Effector memory CD4-positive, alpha-beta T cell (primary cell): ENCODE measurements at places on chromosomes 2 and 18.

DNA sequence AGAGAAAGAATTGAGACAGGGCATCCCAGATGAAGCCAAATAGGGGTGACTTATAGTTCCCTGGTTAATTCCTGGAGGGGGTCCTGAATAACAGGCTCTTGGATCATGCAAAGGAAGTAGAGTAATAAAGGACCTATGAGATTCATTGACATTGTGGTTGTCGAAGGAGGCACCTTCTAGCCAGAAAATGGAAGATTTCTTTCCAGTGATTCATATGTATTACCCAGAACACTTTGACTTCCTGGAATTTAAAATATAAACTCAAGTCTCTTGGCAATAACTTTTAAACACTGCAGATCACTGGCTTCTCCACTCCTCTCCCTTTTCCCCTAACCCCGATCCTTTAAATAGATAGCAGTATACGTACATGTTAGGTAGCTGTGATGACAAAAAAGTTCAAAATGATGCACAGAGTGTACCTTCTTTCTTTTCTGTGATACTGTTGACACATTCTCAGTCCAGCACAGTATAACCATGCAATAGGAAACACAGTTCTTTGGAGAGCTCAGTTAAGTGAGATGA is 211.8 kb downstream of the LTBP1 start:
- no peak for DNase-seq

DNA sequence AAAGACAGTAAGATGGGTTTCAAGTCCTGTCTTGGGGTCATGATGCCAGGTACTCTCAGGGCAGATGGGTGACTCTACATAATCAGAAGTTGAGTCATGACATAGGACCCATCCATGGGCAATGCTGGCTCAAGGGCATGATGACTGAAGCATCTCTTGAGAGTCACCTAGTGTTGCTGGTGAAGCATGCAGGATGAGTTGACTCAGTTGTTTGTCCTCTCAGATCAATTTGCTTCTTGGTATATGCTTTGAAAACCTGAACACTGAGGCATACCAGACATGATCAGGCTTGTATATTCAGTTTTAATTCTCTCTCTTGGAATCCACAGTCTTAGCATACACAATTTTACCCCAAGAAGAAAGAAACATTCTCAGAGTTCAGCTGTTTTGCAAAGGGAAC is 658.9 kb upstream of the NXPH2 start:
- DNase-seq = no peak

DNA sequence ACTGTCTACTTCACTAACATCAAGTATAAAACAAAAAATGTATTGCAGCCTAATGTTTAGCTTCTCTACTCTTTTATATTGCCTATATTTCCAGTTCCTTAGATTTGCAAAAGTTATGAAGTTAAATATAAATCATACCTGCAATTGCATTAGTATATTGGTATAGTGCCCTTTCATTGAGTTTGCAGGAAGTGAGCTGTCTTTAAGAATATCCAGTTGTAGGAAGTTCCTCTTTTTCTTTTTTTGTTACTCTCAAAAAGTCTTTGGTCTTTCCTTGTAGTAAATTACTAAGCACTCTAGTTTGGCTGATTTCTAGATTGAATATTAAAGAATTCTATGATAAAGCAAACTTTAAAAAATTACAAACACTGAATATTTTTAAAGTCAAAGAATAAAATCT is 71.3 kb upstream of the FN1 start:
- DNase-seq = no peak

DNA sequence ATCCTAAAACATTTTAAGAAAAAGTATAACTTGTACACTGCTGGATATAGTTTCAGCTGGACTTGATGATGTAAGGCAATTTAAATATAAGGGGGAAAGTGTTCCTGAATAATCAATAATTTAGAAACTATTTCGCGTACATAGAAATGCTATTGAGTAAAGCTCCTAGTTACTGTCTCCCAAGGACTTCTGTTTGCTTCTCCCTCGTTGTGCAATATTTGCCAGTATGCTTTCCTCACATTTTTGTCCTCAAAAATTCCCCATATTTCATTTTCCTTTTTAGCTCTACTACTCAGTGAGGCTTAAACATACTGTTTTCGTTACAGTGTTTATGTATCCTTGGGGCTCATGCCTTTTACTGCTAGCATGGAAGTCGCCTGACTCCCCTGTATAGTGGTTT is 36.9 kb downstream of the ATP9B start:
- DNase-seq = no peak

GRCh38 chr2:182949572-182950189 is 83.2 kb upstream of the FRZB start:
- DNase-seq = no peak

DNA sequence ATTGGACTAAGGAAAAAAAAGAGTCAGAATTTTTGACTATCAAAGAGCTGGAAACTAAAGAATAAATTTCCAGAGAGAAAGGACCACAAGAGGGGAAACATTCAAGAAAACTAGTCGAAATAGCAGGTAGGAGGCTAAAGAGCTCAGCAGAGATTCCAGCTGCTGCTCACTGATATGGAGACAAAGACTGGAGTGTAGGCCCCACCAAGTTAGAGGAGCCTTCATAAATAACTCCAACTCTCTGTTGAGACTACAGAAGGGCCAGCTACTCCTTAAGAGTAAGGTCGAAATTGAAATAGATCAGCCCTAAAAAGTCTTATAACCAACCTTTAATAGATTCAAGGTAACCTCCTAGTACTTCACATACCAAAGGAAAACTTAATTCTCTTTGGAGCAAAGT is 31.1 kb downstream of the SS18 start:
- no peak for DNase-seq

GRCh38 chr2:71353248-71353647 is 21.7 kb downstream of the ZNF638 start:
- DNase-seq = no peak

- DNase-seq = no peak
Observed at GRCh38 chr2:2662847-2663356, 331.8 kb upstream of the MYT1L start.

DNA sequence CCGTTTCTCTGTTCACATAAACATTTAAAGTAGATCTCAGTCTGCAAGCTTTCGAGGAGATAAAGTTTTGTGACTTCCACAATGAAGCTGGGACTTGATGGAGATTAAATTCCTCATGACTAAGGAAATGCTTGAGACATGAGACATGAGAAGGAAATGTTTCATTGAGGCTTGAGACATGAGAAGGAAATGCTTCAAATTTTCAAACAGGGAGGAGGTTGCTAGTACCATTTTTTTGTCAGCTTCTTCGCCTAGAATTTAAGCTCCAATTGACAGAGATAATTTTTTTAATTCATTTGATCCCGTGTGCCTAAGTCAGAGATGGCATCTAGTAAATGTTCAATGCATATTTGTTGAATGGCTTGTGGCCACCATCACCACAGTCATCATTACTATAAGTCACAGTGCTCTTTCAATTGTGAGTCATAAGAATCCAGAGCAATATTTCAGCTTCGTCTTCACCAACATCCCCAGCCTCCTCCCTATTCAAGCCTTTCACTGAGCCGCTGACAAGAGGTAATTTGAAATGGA is 543 bp upstream of the MARCHF4 start:
- DNase-seq = no peak

DNA sequence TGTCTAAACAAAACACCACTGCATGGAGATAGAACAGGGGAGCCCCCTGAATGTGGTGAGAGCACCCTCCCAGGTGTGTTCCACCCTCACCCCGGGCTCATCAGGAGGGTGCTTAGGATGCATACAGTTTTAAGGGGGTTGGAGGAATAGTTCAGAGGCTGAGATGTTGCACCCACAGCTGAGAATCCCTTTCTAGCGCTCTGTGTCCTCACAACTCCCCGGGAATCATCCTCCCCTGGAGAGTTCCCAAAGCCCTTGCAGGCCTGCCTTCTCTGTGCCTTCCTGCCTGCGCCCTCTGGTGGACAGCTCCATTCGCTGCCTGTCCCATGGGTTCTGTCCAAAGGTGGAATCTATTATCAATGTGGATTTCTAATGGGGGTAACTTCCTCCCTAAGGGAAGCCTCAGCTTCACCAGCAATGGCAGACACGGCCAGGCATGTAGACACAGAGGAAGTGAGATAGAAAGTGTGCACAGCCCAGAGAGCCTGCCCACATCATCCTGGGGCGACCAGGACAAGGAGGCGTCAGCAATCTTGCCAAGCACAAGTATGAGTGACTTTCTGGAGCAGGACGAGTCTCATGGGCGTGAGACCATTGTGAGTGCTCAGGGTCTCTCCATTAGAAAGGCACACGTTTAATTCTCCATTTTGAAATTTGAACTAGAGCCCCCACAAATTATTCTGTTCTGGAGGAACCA is 1.2 kb upstream of the UGT1A5 start:
- peak; percentile 17 for DNase-seq

DNA sequence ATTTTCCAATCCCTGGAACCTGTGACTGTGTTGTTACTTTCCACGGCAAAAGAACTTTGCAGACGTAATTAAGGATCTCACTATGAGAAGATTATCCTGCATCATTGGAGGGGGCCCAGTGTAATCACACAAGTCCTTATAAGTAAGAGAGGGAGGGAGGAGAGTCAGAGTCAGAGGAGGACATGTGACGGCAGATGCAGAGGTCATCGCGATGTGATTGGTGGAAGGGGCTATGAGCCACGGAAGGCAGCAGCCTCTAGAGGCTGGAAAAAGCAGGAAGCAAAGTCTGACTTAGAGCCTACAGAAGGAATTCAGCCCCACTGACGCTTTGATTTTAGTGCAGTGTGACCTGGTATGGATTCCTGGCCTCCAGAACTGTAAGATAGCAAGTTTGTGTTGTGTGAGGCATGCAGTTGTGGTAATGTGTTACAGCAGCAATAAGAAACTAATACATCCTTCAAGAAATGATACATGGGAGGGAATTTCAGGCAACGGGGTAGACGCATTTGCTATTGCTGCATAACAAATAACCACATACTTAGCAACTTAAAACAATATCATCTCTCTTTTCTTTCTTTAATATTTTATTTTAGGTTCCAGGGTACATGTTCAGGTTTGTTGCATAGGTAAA is 112.7 kb upstream of the SERPINE2 start:
- no peak for DNase-seq

DNA sequence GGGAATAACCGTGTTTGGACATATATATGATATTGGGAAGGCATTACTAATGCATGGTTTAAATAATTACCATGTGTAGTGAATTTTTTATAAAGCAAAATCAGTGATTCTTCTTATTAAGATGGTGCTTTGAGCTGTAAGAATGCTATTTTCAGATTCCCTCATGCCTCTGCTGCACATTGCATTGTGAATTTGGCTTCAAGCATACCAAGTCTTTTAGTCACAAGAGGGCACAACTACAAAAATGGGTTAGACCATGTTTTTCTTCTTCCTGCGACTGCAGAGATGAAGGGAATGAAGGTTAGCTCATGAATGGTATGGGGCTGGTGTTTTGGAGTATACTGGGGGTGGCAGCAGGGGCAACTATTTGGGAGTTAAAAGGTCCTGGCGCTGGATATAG is 320.1 kb downstream of the SLC4A3 start:
- no peak for DNase-seq

GRCh38 chr2:127763776-127764175 is 47.2 kb downstream of the WDR33 start:
- DNase-seq = no peak

GRCh38 chr2:74873678-74874640 is 40.0 kb downstream of the HK2 start:
- no peak for DNase-seq

- DNase-seq = no peak
Observed at GRCh38 chr2:71507476-71507875, 54.1 kb downstream of the DYSF start.

DNA sequence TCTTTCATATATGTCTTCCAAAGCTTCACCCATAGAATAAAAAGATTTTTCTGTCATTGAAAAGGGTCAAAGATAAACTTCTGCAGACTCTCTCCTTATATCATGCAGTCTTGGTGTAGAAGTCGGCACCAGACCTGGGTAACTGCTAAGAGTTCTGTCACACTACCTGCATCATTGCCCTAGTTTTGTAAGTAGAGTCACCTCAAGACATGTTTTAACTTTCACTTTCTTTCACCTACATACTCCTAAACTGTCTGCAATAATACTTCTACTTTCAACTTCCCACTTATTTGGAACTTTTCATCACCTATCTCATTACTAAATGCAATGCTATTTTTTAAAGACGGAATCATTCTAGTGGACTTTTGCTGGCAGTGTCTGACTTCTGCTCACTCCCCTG is 475.6 kb upstream of the VRK2 start:
- no peak for DNase-seq

DNA sequence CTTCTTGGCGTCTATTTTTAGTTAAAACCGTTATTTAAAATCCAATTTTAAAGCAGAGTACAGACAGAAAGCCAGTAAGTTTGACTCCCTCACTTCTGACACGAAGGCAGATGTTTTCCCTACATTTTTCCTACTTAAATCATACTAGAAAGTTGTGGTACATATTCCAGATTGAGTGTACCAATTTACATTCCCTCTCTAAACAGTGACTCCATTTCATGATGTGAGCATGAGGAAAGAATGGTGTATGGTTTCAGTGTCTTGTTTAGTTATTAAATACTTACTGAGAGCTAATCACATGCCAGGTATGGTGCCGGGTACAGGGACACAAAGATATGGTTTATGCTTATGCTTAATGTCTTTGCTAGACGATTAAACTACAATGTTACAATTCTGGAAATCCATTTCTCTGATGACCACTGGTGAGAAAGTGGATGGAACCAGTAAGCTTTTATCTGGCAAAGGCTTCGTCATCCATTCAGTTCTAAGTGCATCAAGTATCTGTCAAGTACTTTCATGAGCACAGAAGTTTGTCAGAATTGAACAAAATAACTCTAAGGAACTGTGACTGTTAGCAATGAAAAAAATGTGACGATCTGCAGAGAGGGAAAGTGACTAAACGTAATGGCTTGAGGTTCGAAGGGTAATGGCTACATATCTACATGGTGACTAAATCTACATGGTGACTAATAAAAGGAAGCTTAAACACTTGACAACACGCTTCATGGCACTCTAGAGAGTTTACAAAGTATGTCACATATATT is 25.7 kb downstream of the MAP4K3 start:
- no peak for DNase-seq

GRCh38 chr2:189648846-189649509 is 12.3 kb upstream of the ASNSD1 start:
- DNase-seq = no peak

- DNase-seq = no peak
Observed at GRCh38 chr2:69253112-69253511, 133.9 kb downstream of the GFPT1 start.

DNA sequence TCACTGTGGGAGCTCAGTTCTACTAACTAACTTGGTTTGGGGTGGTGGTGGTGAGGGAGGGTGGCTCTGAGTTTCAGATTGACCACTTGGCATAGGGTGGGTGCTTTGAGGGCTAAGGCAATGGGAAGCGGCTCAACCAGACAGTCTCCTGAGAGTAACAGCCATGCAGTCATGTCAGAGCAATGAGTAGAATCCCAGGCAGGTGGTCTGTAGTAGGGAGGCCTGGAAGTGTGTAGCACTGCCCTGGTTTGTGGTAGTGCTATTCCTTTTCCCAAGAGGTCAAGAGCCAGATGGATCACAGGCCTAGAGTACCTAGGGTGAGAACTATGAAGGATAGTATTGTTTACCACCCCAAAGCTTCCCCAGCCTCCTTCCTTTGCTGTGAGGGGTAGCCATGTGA is 18.7 kb upstream of the RAPH1 start:
- DNase-seq = no peak
